Activated T-helper 17 cell treated with anti-CD3 and anti-CD28 coated beads, Interleukin-2, amount 50 U/mL, for 72 hours (primary cell): ENCODE measurements at places on chromosomes 1 and 21.

- no peak for ATAC-seq
These were observed 838.2 kb upstream of the B3GALT2 start for GRCh38 chr1:194024659-194025058.

- no peak for ATAC-seq
These were observed 20.5 kb upstream of the COP1 start for GRCh38 chr1:176227579-176227978.

- no peak for ATAC-seq
These were observed 220.4 kb downstream of the PBX1 start for GRCh38 chr1:164779376-164779775.

DNA sequence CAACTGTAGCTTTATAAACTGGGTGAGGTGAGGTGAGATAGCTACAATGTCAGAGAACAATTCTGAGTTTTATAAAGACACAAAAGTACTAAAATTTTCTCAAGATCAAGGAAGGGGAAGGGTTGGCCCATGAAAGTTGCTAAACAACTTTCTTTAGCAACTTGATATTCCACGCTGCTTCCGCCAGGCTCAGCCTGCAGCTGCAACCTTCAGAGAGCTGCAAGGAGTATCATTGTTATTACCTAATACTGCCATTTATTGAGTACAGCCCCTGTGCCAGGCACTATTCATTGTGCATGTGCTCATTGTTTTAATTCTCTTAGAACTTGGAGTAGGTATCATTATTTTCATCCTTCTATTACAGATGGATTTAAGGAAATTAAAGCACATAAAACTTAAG, 34.1 kb upstream of the SUCO start:
- no peak for ATAC-seq

DNA sequence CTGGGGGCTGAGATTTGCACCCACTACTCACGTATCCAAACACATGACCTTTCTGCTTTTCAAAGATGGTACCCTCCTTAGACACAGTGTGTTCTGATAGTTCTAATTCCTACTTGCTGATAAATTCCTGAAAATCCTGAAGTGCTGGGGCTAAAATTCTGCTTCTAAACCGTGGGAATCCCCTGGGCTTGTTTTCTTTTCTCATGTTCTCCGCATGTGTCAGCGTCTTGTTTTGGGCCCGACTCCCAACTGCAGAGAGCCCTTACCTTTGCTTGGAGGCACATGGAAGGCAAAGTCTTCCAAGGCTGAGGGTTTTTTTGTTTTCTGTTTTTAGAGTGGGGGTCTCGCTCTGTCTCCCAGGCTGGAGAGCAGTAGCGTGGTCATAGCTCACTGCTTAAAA, 27.2 kb downstream of the PSMG1 start:
- ATAC-seq, result no peak

DNA sequence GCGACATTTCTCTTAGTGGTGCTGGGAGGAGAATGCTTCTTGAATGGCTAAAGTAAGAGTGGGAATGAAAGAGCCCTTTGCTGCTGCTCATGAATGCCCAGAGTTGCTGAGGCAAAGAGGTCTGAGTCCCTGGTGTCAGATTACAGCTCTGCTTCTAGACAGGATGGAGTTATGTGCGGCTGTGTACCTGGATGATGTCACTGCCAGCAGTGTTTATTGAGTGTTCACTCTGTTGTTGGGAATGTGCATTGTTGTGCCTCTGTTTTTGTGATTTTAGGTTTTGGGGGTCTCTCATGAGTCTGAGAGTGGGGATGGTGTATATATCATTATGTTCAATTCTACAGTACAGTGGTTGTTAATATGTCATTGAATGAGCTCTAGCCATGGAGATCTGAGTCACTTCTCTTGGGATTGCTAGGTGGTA, 2.7 kb downstream of the CDC14A start:
- ATAC-seq, result no peak

- ATAC-seq, result no peak
These were observed 11.0 kb downstream of the ICMT start for GRCh38 chr1:6224718-6225117.
